ENCODE measurements at places on chromosomes 1 and 21.

- no peak for DNase-seq
These were observed 27.0 kb downstream of the NVL start for GRCh38 chr1:224302947-224303346.

DNA sequence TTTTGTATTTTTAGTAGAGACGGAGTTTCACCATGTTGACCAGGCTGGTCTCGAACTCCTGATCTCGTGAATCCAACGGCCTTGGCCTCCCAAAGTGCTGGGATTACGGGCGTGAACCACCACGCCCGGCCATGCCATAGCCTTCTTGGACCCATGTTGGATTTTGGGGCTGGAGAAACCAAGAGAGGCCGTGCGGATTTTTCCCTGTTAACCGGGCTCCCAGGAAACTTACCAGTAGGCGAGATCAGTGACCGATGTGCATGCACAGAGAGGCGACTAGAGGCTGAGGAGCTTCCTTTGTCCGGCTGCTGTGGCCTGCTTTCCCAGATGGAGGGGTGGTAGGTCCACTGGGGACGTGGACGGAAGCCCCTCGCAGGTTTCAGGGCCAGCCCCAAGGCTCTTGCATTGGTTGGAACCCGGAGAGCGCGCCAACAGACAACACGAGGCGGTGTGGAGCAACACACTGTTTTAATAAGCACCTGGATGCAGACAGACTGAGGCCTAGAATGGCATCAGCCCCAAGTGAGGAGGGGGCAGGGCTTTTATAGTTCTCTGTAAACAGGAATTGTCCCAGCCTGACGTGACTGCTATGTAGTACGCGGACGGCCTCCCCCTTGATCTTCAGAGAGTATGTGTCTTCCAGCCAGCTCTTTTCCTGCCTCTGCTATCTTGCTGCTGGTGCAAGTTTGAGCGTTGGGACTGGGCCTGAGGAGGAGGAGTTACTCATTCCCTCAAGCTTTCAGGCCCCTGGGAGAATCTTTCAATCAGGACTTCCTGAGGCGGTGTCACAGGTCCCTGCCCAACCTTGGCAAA lies at the start of gene ERVH48-1:
TSS of gene ERVH48-1 (minus strand) at position 517 of the 813 bp plus-strand sequence. CDS start 6,624 bp downstream, outside the sequence.
- no peak for DNase-seq

- DNase-seq, result no peak
These were observed 12.7 kb upstream of the DEGS1 start for GRCh38 chr1:224170343-224170742.

DNA sequence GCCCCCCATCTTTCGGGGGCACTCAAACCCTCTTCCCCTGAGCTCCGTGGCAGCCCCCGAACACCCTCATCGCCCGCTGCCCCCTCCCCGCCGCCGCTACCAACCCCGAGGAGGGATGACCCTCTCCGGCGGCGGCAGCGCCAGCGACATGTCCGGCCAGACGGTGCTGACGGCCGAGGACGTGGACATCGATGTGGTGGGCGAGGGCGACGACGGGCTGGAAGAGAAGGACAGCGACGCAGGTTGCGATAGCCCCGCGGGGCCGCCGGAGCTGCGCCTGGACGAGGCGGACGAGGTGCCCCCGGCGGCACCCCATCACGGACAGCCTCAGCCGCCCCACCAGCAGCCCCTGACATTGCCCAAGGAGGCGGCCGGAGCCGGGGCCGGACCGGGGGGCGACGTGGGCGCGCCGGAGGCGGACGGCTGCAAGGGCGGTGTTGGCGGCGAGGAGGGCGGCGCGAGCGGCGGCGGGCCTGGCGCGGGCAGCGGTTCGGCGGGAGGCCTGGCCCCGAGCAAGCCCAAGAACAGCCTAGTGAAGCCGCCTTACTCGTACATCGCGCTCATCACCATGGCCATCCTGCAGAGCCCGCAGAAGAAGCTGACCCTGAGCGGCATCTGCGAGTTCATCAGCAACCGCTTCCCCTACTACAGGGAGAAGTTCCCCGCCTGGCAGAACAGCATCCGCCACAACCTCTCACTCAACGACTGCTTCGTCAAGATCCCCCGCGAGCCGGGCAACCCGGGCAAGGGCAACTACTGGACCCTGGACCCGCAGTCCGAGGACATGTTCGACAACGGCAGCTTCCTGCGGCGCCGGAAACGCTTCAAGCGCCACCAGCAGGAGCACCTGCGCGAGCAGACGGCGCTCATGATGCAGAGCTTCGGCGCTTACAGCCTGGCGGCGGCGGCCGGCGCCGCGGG lies 837 bp downstream of the FOXD3 start:
- DNase-seq, result peak; percentile 76

- DNase-seq, result no peak
These were observed 216.6 kb upstream of the CSF3R start for GRCh38 chr1:36699113-36699911.

GRCh38 chr1:91924146-91924545 lies 25.1 kb upstream of the BRDT start:
- no peak for DNase-seq

DNA sequence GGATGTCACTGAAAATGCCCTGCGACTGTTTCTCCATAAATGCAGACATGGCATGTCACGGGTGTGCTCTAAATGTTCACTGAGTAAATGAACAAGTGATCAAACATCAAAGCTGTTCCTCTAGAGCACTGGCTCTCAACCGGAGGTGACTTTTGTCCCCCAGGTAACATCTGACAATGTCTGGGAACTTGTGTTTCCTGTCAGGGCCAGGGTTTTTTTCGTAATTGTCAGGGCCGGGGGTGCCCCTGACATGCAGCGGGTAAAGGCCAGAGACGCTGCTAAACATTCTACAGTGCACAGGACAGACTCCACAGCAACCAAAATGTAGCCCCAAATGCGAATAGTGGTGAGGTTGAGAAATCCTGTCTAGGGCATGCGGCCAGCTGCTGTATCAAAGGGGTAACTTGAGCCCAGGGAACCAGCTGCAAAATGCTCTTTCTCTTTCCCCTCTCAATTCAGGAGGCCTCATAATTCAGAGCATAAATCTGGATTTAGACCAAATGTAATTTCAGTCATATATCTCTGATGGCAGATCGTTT lies 2.0 kb downstream of the ALDH4A1 start:
- no peak for DNase-seq

GRCh38 chr21:25691976-25692375 lies 42.7 kb downstream of the ATP5PF start:
- no peak for DNase-seq
